ENCODE measurements at places on chromosomes 7 and 10.
A peak's percentile ranks its signal among the peaks of the same experiment; 100 is the strongest.

GRCh38 chr10:100968062-100968736 is 1.1 kb upstream of the SEMA4G start:
- DNase-seq = peak; percentile 54

DNA sequence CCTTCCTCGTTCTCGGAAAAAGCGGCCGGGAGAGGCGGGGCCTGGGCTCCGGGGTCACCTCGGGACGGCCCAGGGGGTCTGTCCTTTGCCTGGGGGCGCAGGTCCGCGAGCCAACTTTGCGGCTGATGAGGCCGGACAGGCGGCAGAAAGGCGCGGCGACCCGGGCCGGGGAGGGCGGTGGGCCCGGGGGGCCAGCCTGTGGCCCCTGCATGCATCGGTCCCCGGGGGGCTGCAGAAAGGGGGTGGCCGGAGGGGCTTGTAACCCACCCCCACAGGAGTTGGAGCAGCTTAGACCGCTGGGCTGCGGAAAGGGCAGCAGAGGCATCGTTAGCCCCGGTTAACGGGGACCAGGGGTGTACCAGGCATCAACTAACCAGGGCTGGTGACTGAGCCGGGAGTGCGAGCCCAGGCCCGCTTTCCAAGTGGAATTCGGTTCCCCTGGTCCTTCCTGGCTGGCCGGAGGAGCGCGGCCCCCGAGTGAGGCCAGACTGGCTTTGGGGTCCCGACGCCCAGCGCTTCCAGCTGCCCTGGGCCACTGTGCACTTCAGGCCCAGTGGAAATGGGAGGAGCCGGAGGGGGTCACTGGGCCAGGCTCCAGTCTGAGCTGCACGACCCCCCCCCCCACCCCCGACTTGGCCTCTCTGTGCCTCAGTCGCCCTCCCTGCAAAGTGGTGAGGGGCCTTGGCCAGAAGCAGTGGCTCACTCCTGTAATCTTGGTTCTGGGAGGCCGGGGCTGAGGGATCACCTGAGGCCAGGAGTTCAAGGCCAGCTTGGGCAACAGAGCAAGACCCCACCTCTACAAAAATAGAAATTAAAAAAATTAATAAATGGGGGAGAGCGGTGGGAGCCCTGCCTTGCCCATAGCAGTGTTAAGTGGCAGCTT is 919 bp downstream of the SLC29A4 start:
- no peak for DNase-seq

DNA sequence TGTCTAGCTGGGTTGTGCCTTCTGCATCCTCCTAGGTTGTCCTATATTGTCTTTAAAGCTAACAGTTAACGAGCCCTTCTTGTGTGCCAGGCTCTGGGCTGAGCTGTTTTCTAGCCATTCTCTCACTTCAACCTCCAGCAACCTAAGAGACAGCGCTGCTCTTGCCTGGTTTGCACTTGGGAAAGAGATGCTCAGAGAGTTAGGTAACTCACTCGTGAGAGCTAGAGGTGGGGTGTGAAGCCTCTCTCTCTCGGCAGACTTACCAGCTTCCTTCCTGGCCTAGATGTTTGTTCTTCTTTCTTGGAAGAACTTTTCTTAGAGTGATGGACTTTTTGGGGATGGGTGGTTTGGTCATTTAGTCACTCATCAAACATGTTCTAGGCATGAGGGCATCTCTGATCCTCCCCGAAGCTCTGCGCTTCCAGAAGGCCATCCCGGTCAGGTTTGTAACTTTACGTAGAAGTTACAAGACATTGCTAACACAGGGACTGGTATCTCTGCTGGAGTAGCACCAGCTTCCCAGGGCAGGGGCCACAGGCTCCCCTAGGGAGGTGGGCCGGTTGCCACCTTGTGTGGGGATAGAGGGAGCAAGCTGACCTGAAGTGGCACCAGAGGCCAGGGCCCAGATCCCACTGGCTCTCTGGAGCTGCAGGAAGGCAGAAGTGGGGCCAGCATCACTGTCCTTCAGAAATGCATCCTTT is 14.3 kb downstream of the TSPAN15 start:
- no peak for DNase-seq

- DNase-seq = no peak
Observed at GRCh38 chr10:131213741-131214505, 97.6 kb downstream of the TCERG1L start.

DNA sequence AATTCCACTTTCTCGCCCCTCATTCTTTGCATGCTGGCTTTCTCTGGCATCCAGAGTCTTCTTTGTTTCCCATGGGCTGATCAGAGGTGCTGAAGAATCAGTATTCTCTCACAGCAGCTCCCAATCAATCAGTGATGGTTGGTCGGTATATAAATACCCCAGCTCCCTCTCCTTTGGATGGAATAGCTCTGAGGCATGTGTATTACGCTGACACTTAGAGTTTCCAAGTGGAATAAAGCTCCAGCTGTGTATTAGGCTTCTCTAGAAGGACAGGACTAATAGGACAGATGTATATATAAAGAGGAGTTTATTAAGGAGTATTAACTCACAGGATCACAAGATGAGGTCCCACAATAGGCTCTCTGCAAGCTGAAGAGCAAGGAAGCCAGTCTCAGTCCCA is 218.3 kb upstream of the GRB10 start:
- DNase-seq = no peak

- no peak for DNase-seq
Observed at GRCh38 chr7:133429371-133429770, 176.5 kb downstream of the EXOC4 start.

DNA sequence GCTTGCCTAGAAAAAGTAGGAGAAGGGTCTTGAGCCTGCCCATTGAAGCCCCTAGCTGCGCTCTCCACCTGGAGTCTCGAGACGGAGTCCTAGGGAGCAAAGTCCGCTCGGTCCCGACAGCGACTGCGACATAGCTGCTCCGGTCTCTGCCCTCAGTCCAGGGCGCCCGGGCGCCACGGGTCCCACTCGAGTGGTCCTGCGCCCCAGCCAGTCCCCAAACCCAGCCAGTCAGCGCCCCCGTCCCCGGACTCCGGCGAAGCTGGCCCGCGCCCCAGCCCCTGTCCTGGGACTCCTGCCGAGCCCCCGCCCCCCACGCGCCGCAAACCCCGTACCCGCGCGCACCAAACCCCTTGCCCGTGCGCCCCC is 490 bp downstream of the TNS3 start:
- no peak for DNase-seq

GRCh38 chr7:87188930-87189329 is 30.6 kb downstream of the TMEM243 start:
- no peak for DNase-seq

DNA sequence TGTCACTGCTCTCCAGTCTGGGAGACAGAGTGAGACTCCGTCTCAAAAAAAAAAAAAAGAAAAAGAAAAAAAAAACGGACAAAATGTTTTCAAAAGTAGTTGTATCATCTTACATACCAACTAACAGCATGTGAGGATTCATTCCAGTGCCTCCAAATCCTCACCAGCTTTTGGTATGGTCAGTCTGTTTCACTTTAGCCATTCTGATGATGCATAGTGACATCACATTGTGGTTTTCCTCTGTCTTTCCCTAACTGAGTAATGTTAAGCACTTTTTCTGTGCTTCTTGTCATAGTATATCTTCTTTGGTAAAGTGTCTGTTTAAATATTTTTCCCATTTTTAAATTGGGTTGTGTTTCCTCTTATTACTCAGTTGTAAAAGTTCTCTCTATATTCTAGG is 251.4 kb upstream of the CTBP2 start:
- DNase-seq = no peak

DNA sequence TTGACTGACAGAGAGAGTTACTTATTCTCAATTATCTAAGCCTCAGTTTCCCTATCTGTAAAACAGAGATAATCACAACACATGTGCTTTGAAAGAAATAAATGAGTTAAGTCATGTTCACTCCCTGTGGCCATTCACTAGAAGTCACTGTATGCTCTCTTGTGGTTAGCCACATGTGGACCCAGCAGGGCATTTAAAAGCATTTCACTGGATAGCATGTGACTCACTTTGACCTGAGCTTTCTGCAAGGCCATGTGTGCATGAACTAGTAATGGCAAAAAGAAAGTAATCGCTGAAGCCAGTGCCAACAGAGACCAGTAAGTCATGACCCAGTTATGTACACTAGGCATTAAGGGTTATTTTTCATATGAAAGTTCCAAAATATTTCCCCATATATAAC is 557.0 kb upstream of the IGFBP3 start:
- no peak for DNase-seq

DNA sequence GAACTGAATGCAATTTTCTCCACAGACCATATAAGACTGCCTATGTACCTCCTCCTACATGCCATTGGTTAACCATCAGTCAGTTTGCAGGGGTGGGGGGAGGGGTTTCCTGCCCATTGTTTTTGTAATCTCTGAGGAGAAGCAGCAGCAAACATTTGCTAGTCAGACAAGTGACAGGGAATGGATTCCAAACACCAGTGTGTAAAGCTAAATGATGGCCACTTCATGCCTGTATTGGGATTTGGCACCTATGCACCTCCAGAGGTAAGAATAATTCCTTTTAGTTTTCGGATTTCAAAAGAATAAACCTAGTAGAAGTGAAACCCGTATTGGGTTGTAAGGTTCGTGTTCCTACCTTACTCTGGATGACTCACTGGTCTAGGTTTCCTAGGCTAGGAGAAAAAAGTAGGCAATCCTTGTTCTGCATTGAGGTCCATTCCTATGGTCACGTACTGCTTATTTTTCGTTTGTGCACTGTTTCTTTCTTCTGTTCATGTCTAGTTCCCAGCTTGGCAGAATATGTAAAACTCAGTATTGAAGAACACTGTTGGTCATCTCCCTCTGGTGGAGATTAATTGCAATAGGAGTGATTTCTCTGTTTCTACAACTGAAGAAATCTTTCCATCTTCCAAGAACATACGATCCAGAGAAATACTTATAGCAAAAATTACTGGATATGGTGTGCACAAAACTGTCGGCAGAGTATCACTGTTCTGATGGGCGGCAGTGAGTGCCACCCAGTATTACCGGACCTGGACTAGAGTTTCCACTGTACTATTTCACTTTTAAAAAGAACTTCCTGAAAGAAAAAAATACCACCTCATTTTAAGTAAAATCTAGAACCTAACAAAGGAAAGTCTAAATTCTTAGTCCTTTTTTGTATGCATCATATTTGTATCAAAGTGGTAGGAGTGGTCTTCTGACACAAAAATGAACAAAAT is at the start of gene AKR1C3:
Gene AKR1C3, plus strand, starts transcription at position 150 of the 941 bp plus-strand sequence. Its CDS starts 31 bp downstream, at position 181.
- DNase-seq = peak; percentile 48

DNA sequence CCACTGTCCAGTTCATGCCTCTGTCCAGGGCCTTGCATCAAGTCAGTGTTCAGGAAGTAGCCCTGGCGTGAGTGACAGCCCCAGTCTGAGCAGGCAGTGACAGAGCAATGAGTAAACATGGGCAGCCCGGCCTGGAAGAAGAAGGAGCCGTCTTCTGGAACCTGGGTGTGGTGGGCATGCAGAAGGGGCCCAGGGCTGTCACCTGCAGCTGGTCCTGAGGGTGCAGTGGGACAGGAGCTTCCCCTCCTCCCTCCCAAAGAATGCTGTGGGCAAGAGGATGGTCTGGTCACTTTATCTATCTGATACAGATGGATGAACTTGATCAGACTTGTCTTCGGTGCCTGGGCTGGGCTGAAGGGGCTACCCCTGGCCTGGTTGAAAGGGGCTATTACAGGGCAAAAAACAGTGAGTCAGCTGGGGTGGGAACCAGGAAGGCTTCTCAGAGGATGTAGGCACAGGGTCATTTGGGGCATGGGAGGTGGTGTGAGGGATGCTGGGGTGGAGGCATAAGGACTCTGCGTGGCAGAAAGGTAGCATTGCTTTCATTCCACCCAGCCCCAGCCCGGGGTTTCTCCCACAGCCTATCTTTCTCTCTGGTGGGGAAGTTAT is 42.7 kb upstream of the PPIF start:
- DNase-seq = no peak

DNA sequence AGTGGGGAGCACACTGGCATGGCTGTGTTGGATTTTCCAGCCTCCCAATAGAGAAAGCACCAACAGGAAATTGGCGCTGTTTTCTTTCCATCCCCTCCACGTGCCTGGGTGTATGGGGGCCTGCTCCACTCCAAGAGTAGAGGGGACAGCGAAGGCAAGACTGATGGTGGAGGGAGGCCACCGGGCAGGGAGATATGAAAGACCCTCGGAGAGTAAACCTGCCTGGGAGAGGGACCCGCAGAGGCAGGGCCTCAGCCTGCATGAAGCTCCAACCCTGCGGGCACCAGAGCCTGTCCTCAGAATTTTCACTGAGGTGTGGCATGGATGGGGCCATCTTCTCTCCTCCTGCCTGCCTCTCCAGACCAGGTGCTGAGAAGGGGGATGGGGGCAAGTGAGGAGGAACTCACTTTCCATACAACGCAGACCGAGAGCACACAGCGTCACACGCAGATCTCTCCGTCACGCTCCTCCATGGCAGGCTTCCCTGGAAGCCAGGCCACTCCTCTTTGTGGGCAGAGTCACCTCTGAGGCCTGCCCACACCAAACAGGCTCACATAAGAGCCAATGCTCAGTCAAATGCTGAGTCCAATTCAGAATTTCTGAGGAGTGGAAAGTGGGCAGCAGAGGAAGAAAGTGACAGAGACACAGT is 18.8 kb downstream of the ANXA11 start:
- DNase-seq = no peak

GRCh38 chr10:1130995-1131790 is 75.0 kb downstream of the WDR37 start:
- no peak for DNase-seq

- DNase-seq = no peak
Observed at GRCh38 chr10:8513155-8514147, 459.0 kb downstream of the GATA3 start.
